NCI-H2171 (cell line): ENCODE measurements at places on chromosomes 5 and 9.

DNA sequence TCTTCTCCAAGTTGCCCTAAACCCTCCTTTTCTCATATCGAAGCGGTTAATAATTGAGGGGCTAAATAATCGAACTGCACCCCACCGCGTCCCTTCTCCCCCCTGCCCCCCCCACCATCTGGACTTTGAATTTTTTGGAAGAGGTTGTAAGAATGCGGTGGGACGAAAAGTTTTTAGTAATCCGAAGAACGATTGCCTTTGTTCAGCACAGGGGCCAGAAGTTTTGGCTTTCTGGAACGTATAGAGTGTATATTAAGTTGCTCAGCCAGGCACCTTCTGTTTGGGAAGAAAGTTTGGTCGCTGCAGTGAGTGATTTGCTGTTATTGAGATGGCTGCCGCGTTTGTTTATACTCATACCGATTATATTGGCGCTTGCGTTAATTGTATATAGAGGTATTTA is 518 bp downstream of the ERBIN start:
- no peak for DNase-seq

GRCh38 chr5:147037515-147038205 is 159.1 kb upstream of the PPP2R2B start:
- DNase-seq: no peak

DNA sequence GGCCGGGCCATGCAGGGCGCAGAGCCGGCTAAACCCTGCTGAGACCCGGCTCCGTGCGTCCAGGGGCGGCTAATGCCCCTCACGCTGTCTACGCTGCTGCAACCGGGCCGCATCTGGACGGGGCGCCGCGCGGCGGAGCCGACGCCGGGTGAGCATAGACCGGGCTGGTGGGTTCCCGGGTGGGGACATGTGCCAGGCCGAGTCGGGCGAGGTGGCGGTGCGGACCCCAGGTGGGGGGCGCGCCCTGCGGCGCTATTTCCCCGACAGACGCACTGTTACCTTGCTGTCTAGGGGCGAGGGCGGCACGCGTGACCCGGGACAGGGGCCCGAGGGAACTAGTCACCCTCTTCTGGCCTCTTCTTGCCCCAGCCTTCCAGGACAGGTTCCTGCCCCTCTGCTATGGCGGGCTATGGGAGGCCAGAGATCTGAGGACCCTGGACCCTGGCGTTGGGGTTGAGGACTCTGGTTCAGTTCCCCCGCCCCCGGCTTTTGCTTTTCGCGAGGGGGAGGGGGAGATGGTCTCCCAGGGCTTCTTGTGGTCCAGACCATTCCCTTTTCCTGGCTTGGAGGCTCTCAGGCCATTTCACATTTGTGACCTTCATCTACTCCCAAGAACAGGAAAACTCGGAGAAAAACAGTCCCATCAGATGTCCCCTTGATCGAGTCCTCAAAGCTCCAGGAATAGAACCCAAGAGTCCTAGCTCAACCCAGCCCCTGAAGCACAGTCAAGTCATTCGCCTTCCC is 536 bp downstream of the SLC27A4 start:
- DNase-seq: no peak

- no peak for DNase-seq
These were observed 60.3 kb upstream of the PCSK1 start for GRCh38 chr5:96493219-96493790.

DNA sequence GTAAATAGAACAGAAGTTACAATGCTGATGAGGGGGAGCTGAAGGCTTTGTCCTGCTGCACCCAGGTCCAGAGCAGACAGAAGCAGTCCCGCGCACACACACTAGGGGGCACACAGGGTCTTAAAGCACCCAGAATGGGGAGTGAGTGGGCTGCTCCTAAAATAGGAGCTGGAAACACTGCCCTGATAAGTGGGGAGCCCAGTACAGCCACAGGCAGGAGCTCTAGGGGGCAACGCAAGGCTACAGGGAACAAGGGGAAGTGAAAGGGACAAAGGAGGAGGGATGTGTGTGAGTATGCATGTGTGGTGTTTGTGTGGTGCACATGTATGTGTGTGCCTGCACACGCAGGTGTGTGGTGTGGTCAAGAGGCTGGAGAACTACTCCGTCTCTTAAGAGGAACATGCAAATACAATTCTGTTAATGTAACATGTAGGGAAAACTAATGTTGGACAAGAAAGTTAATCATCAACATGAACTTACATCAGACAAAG is 191.5 kb downstream of the ROR2 start:
- DNase-seq: no peak

GRCh38 chr5:68962757-68963484 is 130.9 kb upstream of the SLC30A5 start:
- no peak for DNase-seq

DNA sequence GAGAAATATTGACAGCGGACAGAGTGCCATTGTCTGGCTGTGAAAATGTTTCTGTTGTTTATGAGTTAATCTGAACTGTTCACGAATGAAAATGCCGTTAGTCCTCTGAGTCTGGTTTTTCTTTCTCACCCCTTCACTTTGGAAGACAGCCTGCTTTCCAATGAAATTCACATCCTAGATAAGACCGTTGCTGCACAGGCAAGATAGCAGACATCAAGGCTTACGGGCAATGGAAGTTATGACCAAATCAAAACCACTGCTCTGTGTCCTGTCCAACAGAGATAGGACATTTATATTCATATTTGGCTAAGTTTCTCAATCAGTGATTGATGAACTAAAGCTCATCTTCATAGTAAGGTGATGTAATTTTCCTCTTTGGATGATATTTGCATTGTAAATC is 180.0 kb upstream of the DMAC1 start:
- no peak for DNase-seq

DNA sequence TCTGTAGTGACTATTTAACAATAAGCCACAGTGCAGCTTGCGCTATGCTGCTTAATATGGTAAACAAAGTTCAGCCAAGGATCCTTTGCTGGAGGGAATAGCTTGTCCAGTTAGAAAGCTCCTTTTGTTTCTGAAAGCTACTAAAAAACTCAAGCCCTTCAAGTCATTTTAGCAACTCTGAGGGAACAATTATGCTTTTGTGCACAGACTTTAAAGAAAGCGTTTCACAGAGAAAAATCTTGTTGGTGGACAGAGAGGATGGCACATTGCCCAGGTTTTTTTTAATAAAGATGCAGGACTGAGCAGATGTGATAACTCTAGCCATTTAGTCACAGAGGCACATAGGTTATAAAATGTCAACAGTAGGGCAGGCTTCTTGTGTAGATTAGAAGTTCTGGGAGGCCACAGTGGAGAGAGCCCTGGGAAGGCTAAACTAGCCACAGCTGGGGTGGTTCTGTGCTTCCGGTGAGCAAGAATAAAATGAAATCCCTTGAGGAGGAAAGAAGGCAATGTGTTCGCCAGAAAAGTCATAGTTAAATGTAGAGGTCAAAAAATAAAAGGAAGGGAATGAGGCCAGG is 63.4 kb downstream of the ALDH7A1 start:
- no peak for DNase-seq

- DNase-seq: no peak
These were observed 1380.1 kb upstream of the NUDT12 start for GRCh38 chr5:104942735-104943134.

- no peak for DNase-seq
These were observed 159.0 kb downstream of the HACD4 start for GRCh38 chr9:20872340-20872977.

GRCh38 chr5:111703662-111704061 is 53.3 kb downstream of the NREP start:
- no peak for DNase-seq

GRCh38 chr9:88392549-88392948 is 4.3 kb downstream of the SPIN1 start:
- no peak for DNase-seq

DNA sequence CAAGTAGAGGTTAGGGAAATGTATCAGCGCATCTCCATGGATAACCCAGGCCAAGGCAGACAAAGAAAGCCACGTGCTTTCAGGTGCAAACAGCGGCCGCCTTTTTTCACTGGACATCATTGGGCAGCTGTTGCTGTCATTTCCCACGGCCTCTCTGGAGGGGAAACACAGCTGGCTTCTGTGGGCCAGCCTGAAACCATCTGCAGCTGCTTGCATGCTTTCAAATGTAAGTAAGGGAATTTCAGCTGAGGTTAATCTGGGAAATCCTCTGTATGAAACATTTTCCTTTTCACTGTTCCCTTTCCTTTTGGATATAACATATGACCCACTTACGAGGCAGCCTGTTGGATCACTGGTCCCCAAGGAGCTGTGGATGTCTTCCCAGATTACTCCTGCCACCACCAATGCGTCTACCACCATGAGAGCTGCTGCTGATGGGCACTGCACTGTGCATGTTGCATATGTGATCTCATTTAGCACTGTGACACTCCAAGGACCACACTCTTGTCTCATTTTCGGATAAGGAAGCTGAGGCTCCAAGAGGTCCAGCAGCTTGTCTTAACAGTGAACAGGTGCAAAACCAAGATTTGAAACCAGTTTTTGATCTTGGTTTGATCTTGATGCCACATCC is 106.3 kb downstream of the C9orf152 start:
- no peak for DNase-seq

DNA sequence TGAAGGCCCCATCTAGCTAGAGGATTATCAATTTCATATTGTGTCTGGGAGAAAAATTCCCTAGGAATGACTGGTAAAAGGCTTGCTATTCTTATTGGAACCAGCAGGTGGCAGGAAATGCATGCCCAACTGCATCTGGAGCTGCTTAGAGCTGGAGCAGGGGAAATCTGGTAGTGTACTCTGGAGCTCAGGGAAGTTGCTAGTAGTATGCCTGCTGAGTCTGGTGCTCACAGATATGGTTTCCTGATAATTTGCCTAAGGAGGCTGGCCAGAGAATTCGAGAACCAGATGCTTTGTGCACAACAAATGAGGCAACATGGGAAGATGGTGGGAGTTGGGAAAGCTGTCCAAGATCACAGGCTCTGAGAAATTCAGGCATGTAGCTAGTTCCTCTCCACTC is 53.7 kb downstream of the G3BP1 start:
- peak; percentile 19 for DNase-seq

DNA sequence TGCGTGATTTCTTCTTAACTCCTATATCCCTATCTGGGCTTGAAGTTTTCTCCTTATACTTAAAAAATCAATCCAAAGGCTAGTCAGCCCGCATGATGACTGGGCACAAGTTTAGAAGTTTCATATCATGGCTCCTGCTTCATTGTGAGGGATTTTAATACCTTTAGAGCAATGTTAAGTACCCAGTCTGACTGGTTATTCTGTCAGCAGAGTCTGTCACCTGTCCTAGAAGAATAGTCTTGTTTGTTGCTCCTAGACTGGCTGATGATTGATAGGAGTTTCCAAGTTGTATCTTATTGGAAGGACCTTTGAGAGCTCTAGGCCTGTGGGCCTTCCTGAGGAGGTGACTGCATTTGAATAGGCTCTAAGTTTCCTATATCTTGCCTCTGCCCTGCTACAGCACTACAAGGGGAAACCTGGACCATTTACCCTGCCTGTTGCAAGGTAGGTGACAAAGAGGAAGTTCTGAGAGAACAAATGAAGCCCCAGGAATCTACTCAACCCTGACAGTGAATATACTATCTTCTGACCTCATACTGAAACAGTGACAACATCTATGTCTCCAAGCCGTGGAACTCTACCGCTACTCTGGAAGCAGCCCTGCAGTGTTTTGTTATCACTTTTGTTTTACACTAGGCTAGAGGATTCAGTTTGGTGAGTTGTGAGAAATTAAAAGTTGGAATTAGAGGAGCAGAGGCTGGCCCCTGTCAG is 66.5 kb downstream of the F2RL2 start:
- DNase-seq: no peak

GRCh38 chr5:159166416-159166815 is 42.9 kb downstream of the RNF145 start:
- no peak for DNase-seq

DNA sequence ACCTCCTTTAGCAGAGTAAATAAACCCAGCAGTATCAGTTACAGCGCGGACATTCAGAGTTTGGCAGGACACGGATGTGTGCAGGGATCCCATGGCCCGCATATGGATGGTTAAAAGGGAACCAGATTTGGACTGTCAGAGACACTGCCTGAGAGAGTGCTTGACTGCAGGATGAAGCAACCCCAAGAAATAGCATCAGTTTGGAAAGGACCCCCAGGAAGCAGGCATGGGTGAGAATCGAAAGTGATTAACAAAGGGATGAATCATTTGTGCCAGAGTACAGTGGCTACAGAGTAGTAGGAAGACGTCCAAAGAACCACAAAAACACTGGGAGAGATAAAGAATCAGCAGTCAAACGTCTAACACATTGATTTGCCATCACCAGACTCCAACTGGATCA is 5.5 kb downstream of the C7 start:
- no peak for DNase-seq

DNA sequence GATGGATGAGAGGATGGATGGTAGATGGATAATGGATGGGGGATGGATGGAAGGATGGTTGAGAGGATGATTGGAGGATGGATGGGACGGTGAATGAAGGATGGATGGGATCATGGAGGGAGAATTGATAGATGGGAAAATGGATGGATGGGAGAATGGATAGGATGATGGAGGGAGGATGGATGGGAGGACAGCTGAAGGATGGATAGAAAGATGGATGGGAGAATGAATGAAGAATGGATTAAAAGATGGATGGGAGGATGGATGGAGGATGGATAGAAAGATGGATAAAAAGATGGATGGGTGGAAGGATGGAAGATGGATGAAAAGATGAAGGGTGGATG is 218.3 kb upstream of the IER5L start:
- no peak for DNase-seq

- DNase-seq: no peak
These were observed 99.7 kb downstream of the SERINC5 start for GRCh38 chr5:80156156-80156555.

DNA sequence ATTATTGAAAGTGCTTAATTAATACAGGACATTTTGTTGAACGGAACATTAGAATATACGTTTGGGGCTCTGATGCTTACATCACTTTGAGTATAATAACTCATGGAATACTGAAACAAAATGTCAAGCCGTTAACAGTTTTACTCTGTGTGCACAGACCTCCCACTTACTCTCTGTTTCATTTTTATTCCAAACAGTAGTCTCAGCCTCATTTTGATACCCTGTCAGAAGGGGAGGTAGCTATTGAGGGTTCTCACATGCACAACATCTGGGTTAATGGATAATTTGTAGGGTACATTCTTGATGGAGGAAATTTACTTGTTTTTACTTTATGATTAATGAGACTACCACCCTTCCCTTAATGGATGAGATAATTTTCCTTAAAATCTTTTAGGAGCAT is 59.0 kb downstream of the SCAMP1 start:
- DNase-seq: no peak
